ENCODE measurements at places on chromosomes 1 and 21.

GRCh38 chr1:20724364-20725188, 6.8 kb upstream of the KIF17 start:
- DNase-seq = no peak

DNA sequence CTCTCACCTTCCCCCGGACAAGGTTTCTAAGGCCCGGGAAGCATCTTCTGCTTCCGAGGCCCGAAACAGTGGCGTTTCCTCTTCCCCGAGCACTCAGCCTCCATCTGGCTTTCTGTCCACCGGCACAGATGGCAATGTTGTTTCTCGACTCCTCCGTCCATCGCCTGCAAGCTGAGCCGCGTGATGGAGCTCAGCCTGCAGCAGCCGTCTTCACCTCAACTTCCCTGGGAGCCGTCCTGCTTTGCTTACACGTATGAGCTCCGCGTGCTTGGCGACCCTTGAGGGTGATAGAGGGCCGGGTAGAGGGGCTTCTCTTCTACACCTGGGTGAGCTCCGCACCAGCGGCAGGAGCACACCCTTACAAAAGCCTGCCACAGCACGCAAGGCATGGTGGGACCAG, 80.4 kb downstream of the AJAP1 start:
- no peak for DNase-seq

GRCh38 chr1:97820470-97821188, 100.2 kb downstream of the DPYD start:
- no peak for DNase-seq

GRCh38 chr1:109641078-109641740, 14.7 kb upstream of the GSTM4 start:
- no peak for DNase-seq

DNA sequence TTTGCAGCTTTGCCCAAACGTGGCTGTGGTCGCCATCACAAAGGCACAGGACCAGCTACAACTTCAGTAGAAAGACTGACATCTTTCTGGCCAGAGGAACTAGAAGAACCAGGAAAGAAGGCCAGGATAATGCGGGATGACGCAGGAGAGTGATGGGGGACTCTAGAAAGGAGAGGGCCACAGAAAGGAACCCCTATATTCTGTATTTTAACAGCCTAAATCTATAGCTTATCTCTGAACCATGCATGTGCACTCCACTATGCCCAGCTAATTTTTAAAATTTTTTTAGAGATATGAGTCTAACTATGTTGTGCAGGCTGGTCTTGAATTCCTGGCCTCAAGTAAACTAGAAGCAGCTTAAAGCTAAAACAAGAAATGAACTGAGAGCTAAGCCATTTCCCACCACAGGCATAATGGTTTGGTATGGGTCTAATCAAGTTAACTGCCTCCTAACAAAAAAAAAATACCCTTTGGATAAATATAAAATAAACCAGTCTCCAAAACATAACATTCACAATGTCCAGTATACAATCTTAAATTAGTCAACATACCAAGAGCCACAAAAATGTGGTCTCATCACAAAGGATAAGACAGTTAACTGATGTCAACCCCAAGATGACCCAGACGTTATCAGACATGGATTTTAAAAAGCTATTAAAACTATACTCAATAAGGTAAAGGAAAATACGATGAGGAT, 18.0 kb downstream of the LTN1 start:
- DNase-seq = no peak

DNA sequence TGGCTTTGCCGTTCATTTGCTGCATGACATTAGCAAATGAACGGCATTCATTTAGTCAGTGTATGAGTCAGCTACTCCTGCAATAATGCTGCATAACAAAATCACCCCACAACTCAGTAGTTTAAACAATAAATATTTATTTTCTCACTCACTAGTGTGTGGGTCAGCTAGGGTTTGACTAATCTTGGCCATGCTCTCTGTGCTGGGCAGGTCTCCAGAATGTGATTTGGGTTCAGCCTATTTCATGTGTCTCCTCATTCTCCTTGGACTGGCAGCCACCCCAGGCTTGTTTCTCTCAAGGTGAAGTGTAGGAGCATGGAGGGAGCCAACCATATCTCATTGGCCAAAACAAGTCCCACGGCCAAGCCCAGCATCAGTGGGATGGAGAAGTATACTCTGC, 104.3 kb downstream of the LACTBL1 start:
- no peak for DNase-seq

GRCh38 chr1:29029667-29030066, 94.0 kb downstream of the TMEM200B start:
- no peak for DNase-seq

GRCh38 chr1:180195916-180196315, 34.1 kb upstream of the LHX4 start:
- DNase-seq = no peak
